ENCODE measurements at places on chromosomes 5 and 9.
A peak's percentile ranks its signal among the peaks of the same experiment; 100 is the strongest.

- no peak for DNase-seq
Measured at GRCh38 chr9:5749306-5749705, 83.6 kb downstream of the ERMP1 start.

DNA sequence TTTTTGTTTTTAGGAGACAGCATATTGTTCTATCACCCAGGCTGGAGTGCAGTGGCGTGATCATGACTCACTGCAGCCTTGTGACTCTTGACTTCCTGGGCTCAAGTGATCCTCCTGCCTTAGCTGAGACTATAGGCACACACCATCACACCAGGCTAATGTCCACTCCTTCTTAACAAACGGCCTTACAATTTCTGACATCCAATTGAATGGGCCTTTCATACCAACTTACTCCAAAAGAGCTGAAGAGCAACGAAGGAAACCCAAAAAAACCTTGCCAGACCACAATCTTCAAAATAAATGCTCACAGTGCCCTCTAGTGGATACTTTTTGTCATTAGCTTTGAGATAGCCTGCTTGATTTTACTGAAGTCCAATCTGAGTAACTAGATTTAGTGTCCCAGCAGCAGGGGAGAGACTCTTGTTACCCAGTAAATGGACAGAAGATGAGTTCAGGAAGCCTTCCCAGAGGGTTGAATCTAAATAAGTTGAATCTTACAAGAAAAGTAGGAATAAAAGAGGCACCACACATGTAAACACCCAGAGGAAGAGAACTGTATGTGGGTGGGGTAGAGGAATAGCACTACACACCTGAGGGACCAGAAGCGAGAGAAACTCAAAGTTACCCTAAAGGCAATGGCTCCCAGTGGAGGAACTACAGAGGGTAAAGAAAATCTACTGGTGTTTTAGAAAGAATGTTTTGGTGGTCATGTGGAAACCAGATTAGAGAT is 9.3 kb downstream of the ZNF622 start:
- DNase-seq, result peak; percentile 40

DNA sequence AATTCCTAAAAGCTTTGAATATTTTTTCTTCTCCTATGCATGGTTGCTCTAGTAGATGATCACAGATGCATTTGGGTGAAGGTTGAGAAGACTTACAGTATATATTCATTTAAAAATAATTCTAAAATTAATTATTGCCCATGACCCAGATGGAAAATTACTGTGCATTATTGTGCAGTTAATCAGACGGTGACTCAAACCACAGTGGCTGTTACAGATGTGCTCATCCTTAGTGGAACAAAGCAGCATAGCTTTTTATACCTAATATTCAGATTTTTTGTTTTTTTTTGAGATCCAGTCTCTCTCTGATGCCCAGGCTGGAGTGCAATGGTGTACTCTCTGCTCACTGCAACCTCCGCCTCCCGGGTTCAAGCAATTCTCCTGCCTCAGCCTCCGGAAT is 10.7 kb downstream of the OR2V1 start:
- DNase-seq, result no peak

- DNase-seq, result no peak
Measured at GRCh38 chr5:8135742-8136141, 266.8 kb downstream of the MTRR start.

DNA sequence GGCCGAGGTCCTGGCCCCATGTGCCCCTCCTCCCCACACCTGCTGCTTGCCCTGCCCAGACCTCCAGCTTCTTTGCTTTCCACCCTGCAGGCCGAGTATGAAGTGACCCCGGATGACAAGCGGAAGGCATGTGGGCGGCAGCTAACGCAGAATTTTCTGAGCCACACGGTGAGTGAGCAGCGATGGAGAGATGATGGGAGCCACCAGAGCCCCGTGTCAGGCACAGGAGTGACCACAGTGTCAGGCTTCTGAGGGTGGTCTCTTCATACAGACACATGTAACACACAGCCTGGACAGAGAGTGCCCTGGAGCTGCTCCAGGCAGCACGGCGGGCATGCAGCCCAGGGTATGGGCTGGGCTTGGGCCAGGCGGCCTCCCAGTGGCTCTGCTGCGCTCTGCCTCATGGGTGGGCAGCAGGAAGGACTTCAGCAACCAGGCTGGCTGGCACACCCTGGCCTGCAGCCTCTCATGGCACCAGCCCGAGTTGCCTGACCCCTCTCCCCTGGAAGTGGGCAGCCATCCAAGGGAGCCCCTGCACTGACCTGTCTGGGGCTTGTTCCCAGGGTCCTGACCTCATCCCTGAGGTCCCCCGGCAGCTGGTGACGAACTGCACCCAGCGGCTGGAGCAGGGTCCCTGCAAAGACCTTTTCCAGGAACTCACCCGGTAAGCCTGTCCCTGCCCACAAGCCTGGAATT is 5.8 kb downstream of the GRK6 start:
- DNase-seq, result no peak
